NCI-H2029 (cell line): ENCODE measurements at places on chromosomes 2 and 18.

DNA sequence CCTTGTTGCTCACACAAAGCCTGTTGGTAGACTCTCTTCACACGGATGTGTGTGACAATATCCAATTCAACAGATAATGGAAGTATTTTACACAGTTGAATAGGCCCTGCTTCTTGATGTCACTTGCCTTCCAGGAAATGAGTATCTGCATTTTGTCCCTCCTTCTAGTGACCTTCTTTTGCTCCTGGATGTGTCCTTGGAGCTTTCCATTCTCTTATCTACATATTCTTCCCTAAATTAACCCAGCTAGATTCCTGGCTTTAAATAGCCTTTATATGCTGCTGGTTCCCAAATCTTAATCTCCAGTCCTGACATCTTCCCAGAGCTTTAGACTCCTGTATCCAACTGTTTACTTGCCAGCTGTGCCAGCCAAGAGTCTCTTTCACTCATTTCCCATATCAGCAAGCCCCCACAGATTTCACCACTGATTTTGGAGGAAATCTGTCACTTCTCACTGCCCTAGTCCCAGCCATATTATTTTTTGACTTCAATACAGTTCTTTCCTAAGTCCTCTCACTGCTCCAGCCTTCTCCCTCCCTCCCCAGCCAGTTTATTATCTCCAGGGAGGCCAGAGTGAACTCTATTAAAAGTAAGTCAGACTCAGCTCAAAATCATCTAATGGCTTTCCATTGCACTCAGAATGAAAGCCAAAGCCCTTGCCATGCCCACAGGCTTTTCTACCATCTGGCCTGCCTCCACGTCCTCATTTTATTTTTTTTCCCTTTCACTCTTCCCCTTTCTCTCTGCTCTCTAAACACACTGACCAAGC lies 170.0 kb downstream of the PDE11A start:
- no peak for DNase-seq

DNA sequence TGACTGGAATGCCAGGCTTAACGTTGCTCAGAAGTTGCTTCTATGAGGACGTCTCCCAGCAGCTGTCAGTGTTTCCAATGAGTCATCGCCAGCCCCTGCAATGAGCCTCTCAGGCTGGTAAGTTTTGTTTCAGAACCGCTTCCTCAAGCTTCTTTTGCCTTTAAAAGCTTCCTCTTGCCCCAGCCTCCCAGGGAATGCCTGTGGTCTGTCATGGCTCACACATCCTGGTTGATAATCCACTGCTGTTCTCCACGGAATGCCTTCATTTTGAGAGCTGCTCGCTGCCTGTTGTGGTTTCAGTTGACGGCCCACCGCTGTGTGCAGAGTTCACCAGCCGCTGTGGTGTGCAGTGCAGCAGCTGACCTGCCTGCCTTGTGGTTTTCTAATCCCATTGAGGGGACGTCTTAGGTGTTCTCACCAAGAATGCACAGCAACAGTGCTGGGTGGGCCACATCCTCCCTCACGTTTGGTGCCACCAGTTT lies 96.4 kb downstream of the RTP5 start:
- no peak for DNase-seq

DNA sequence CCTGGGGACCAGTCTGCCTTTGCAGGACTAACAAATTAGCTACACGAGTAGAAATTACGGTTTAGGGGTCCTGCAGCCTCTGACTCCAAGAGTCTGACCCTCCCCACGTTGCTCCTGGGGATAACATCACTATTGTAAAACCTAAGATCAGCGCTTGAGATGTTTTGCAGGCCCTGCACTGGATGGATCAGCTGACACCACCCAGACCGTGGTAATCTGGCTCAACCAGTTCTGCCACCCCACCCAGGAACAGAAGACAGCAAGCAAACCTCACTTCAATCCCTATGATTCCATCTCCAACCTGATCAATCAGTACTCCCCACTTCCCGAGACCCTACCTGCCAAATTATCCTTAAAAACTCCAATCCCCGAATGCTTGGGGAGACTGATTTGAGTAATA lies 31.7 kb downstream of the NGEF start:
- DNase-seq: no peak

DNA sequence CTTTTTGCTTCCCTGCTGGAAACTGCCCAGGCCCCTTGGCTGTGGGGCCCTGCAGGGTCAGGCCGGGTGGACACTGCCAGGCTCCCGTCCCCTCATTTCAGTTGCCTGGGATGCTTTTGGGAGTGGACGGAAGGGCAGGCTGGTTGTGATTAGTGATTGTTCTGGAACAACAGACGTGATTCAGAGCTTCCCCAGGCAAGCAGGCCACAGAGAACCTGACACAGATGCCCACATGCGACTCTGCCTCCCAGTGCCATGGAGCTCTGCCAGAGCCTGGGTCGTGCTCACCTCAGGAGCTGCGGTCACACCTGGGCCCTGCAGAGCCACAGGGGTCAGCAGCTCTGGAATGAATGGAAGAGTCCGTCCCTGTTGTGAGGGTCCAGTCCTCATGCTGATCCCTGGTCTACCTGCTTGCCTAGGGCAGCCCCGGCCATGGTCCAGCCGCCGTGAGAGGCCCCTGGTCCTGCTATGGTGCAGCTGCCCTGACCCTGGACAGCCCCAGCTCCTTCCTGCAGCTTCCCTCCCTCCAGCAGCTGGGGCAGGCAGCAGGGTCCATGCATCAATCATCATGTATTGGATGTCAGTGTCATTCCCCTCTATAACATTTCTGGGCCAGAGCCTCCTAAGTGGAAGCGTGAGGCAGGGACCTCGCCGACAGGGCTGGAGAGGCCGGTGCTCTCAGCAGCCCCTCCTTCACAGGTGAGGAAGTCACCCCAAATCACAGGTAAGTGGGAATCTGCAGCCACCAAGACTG lies 518.6 kb upstream of the MYT1L start:
- DNase-seq: no peak

DNA sequence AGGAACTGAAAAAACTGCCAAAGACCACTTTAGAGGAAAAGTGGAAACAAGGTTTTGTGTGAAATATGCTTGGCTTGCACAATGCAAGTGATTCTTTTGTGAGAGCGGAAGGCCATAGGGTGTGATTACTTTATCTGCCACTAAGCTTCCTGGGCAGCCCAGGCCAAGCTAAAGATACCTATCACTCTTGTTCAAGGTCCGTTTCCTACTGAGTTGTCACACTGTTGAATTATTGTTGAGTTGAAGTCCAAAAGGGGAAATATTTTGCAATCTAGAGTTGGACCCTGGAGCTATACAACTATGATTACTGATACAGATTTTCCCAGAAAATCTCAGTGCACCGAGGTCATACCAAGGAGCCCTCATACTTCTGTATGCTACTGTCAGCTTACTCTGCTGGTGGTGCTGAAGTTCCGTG lies 72.7 kb upstream of the CTAGE1 start:
- no peak for DNase-seq

DNA sequence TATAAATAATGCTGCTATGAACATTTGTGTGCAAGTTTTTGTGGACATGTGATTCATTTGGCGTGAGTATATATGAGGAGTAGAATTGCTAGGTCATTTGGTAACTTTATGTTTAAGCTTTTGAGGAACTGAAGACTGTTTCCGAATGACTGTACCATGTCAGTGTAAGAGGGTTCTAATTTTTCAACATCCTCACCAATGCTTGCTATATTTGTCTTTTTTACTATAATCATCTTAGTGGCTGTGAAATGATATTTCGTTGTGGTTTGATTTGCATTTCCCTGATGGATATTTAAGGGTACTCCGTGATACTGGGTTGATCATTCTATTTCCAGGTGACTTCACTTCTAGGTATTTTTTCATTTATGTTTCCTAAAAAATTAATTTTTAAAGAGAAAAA lies 241.1 kb downstream of the BCL2 start:
- DNase-seq: no peak

DNA sequence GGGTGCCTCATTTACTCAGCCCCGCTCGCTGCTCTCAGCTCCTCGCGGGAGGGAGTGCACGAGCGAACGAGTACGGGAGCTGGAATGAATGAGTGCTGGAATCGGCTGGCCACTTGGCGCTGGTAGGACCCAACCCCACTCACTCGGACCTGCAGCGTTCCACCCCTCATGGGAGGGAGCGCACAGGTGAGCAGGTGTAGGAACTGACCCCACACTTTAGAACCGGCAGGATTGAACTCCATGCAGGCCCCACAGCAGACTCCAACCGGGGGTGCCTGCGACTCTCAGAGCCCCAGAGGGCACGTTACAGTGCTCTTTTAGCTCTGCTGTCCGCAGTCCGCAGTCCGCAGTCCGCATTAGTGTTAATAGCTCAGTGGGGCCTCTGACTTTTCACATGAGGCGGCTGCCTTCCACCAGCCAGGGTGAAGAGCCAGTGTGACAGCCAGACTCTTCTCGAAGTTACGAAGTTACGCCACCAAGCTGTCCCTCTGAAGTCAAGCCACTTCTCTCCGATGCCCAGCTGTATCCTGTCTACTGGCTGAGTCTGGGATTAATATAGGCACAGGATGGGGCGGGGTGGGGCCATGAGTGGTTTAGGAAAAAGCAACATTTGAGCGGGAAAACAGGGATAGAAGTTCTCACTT lies 102.7 kb upstream of the ARHGAP15 start:
- DNase-seq: no peak

DNA sequence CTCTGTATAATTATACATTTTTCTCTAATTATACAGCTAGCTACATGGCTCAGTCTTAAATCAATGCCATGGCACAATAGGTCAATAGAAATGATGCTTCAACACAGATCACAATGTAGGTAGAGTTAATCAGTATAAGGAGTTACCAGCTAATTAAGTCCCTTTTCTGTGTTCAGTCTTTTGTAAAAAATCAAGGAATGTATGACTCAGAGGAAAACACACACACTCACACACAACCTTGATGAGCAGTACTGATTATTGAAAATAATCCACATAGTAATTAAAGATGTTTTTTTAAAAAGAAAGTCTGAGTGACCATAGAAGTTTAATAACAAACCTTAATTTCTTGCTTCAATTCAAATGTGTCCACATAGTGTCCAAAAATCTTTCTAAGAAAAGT lies 691.3 kb downstream of the LRP1B start:
- no peak for DNase-seq

DNA sequence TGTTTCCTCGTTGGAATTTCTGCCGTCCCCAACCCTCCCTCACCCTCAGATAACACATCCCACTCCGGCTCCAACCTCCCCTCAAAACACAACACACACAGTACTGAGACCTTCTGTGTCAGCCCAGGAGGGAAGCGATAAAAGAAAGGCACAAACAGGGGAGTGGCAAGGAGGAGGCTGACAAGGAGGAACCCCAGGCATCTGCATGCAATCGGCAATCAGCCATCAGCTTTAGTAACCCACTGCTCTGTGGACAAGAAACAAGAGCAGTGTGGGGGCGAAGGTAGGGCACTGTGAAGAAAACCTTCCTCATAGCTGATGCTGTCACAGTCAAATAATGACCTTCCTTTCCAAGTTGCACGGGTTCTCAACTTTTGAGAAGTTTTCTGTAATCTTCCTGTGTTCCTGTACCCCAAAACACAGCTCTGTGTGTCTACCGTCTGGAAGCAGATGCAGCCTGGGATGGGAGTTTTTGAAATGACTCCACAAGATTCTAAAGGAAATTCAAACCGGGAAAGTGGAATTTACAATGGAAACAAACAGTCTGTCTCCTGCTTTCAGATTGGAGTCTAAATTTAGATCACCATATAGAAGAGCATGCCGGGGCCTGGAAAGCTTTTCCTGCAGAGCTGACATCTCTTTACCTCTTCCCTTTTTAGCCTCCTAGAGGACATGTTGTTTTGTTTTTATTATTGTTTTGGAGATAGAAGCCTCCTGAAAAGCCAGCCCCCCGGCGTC lies 16.4 kb upstream of the LPIN2 start:
- DNase-seq: no peak

DNA sequence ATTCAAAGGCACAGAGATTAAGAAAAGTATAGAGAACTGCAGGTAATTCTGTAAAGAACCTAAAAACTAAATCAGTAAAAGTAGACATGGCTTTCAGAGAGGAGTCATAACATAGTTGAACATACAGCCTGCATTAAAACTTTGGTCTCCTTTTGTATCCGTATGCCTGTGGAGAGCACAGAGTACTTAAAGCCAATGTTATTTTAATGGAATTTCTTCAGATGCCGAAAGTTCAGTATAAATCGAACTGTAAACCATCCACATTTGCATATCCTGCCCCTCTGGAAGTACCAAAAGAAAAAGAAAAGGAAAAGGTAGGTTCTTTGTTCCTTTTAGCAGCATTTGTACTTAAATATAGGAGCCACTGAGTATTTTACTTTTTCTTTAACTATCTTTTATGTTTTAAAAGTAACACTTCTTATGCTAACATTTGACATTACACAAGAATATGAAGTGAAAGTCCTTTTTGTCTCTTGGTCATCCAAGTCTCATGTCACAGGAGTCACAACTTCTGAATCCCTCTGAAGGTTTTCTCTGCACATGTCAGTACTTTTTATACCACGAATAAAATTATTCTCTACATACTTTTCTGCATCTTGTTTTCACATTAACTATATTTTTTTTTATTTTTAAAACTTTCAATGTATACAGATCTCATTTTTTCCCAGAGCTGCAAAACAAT lies 34.9 kb upstream of the ARMC9 start:
- no peak for DNase-seq

DNA sequence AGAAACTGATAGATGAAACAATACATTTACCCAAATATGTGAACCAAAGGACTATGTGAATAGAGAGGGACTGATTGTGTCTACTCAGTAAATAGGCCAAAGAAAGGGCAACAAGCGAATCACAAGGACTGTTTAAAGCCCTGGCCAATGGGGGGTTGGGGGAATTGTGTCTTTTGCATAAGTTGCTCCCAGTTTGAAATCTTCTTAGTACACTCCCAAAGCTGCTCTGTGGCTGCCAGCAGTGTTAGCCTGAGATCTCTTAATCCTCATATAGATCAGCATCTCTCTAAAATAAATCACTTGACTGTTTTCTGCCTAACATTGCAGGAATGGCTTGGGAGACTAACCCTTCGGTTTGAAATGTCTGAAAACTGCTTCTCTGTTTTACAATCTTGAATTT lies 236.4 kb downstream of the PLCL1 start:
- no peak for DNase-seq

DNA sequence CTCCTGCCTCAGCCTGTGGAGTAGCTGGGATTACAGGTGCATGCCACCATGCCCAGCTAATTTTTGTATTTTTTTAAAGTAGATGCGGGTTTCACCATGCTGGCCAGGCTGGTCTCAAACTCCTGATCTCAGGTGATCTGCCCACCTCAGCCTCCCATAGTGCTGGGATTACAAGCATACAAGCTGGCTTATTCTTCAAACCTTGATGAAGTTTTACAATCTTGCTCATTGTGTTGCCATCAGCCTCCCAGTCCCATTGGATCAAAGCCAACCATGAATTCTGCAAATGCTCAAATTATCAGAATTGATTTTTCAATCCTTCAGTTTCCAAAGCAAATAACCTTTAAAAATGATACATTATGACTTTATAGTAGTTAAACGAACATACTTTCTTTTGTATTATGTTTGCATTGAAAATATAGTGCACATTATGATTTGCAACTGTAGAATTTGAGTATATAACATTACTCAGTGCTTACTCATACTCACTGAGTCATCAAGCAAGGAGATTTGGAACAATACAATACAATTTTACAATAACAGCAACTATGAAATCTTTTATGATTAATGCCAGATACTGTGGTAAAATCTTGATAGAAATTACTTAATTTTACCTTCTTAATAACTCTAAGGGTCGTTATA lies 1491.9 kb upstream of the CELF4 start:
- DNase-seq: no peak
